ENCODE measurements at places on chromosomes 1 and 21.

- DNase-seq: no peak
These were observed 32.9 kb upstream of the COL6A1 start for GRCh38 chr21:45948576-45949141.

DNA sequence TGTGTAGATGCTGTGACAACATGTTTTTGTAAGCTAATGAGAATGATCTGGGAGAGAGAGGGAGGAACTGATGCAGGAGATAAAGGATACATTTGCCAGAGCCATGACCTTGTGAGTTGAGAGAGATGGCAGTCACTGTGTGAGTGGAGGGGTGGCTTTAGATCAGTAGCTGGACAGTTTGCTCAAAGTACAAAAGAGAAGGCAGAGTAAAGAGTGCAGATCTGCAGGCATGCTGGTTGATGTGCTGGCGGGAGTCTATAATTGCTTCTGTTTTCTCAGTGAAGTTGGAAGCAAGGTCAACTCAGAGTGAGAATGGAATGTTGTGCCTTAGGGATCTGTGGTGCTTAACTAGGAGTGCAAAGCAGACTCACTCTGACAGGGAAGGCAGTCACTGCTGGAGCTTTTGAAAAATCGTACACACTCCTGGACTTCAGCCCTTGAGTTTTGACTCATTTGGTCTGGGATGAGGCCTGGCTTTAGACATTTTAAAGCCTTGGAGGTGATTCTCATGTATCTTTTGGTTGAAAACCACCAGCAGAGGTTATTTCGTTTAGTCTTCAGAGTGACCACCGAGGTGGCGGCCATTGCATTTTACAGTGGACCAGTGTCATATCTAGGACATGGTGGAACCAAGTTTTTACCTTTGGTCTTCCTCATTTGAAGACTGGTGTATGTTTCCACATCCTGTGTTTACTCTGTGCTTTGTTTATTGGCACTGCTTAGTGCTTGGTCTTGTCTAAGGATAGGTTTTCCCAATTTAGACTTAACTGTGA lies 49.6 kb downstream of the MTR start:
- no peak for DNase-seq

DNA sequence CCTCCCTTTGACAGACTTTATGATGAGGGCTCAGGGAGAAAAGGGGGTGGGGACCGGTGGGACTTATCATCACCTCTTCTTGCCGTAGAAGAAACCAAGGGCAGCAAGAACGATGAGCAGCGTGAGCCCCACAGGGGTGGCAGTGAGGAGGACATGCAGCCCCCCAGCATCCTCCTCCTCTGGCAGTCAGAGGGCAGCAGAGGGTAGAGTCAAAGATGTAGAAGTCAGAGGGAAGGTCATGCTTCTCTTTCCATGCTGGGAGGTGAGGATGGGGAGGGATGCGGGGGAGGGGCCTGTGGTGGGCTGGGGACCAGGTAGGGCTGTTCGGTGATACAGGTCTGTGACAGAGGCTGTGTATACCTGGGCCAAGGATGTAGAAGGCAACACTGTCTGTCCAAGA lies 14.8 kb downstream of the INSRR start:
- no peak for DNase-seq

DNA sequence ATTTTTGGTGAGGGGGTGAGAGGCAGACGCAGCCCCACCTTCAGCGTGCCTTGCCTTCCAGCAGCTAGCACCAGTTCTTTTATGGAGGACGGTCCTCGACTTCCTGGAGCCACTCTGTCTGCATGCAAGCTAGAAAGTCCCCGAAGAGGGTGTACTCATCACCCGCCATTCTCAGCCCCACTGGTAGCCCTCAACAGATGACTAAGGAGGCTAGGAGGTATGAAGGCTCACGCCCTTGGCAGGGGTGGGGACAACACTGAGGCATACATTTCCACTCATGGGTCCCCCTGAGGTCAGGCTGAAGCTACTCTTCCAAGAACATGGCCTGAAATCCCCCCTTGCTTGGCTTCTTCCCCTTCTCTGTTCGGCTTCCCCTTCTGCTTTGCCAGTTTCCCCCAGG lies 8.9 kb upstream of the PTPRF start:
- DNase-seq: no peak

- no peak for DNase-seq
These were observed 678.0 kb upstream of the USP24 start for GRCh38 chr1:55893155-55893554.

DNA sequence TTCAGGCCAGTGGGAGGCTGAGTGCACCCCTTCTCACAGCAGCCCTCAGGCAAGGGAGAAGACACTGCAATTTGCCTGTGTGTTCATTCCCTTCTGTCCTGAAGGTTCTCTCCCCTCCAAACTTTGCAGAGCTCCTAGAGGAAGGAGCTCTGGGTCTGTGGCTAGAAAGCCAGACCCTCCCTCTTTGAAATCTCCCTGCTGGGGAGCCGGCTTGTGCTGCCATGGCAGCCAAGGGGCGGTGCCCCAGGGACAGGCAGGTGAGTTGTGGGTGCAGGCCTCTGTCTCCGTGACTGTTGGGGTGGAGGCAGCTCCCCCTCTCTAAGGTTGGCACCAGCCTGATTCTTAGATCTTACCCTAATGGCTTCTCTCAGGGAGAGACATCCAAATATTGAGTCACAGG lies 53.0 kb downstream of the OLFML2B start:
- no peak for DNase-seq

DNA sequence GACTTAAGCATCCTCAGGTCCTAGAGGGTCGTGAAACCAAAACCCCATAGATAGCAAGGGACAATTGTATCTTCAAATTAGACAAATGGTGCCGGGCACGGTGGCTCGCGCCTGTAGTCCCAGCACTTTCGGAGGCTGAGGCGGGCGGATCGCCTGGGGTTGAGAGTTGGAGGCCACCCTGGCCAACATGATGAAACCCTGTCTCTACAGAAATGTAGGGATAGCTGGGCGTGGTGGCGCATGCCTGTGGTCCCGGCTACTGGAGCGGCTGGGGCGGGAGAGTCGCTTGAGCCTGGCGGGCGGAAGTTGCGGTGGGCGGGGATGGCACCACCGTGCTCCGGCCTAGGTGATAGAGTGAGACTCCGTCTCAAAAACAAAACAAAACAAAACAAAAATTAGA lies 780.6 kb downstream of the BRINP3 start:
- DNase-seq: no peak

GRCh38 chr21:42013376-42013775 lies 3.2 kb upstream of the ZBTB21 start:
- no peak for DNase-seq

DNA sequence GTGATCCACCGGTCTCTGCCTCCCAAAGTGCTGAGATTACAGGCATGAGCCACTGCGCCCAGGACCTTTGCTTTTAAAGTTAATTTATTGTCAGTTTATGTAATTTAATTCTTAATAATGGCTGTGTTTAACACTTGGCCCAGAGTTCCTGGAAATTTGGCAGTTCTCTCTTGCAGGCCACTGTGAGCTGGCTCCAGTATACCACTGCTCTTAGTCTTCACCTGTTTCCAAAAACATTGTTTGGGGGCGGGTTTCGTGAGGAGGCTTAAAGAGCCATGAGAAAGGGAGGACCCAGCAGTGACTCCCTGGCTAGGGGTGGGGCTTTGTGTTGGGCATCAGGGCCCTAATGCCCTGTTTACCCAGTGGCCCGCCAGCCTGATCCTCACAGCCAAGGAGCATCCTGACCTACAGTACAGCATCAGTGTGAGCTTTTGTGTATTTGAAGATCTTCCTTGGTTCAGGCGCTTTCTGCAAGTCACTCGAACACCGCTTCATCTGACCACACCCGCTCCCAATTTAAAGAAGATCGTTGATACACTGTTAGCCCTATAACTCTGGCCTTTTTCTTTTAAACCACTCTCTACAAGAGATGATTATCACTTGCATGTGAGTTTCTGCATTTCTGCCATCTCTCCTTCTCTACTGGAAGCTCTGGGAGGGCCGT lies 12.0 kb upstream of the BGLAP start:
- DNase-seq: no peak

GRCh38 chr1:30087465-30087864 lies 635.9 kb downstream of the MATN1 start:
- no peak for DNase-seq

- DNase-seq: no peak
These were observed 102.3 kb downstream of the TMEM53 start for GRCh38 chr1:44571712-44572571.

DNA sequence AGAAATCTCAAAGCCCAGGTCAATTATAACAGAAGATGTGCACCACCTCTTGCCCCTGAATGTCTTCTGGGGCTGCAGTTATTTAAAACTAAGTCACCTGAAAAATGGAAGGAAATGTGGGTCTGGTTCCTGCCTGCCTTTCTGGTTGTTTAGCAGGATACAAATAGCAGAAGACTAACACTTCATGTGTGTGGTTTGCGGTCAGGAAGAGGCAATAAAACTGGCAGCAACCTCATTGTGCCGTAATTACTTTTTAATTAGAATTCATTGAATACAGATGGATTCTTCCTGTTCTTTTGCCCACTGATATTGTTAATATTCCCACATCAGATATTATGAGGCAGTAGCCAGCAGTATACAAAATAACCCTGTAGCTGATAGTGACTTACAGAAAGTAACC lies 345.7 kb downstream of the ZNF326 start:
- no peak for DNase-seq

DNA sequence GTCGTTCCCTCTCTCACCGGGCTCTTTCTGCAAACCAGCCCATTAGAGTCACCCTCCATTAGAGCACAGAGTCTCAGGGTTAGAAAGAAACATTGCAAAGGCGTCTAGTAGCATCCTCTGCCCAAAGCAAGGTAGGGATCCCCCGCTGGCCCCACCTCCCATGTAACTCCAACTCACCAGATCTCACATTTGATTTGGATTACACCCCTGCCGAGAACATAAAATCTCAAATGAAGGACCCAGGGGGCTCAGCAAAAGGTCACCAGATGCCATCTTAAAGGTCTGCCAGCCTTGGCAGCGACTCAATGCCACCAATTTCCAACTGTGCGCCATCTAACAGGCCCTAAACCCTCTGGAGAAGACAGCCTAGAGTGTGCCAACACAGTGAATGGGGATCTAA lies 14.1 kb downstream of the C1orf87 start:
- no peak for DNase-seq

- DNase-seq: no peak
These were observed 8.3 kb downstream of the CSRP1 start for GRCh38 chr1:201498621-201499020.

GRCh38 chr1:10360045-10360444 lies 38.8 kb upstream of the PGD start:
- no peak for DNase-seq

DNA sequence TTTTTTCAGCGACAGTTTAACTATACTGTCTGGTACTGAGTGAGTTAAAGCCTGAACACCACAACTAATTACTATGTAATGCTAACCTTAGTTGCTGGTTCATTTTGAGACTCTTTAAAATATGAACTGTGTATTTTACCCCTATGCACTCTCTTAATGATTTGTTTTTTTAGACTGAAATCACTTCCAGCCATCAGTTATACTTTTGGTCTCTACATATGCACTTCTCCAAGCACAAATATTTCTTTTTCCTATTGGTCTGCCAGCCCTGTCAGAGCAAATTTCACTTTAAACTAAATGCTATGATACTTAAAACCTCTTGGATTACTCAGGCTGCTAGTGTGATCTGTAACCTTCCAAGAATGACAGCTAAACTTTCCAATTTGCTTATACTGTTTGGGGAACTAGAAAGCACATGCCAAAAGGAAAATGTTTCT lies 38.1 kb upstream of the SCYL3 start:
- DNase-seq: no peak

DNA sequence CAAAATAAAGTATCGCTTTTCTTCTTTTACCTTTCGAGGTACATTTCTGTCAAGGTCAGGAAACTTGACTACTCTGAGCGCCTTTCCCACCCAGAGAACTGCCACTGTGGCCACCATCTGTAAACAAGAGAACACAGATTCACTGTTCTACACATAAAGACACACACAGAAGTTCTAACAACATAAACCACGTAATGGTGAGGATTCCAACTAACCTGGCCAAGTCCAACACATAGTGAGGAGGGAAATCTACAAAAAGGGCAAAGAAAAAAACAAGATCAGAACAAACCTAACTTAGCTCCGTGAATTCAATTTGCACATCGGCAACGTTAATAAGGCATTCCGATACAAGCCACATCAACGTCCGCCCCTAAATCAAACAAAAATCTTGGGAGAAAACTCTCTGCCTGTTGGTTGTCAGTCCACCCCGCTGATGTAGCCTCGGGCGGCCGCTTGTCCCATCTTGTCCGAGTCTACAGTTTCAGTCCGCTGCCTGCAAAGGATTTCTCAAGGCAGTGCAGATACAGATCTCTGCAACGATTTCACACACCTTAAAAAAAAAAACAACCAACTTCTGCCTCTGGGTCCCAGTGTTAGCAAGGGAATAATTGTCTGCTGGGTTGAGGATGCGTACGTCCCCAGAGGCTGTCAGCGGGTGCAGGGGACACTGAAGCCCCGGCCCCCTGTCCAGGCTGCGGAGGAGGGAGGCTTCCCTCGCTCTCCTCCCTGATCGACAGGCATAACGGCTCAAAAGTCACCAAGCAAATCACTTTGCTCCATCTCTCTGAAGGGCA lies 1.0 kb downstream of the SLC35D1 start:
- DNase-seq: peak; percentile 14

DNA sequence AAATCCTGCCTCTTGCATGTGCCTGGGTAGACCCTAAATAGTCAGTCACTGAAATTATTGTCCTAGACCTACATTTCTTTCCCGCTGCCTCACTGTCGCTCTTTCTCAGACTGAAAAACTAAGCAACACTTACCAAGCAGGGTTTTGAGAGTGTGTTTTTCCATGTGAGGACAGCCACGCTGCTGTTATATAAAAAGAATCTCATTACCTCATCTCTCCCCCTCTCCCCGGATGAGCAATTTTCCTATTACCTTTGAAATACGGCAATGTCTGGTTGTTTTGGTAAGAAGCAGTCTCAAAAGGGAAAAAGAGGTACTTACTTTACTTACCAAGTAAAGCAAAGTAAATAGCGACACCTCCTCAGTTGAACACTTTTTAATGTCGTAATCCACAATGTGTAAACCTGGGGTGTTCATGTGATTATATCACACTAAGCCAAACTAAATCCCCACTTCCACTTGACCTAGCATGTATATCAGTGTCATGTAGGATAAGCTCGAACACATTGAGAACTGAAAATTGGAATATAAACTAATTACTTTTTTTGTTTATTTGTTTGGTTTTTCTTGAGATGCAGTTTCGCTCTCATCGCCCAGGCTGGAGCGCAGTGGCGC lies 12.2 kb upstream of the VN1R5 start:
- no peak for DNase-seq

GRCh38 chr1:15575549-15576150 lies 9.2 kb downstream of the AGMAT start:
- DNase-seq: no peak

GRCh38 chr1:171220081-171220420 lies 28.2 kb upstream of the FMO1 start:
- DNase-seq: no peak
